ENCODE measurements at places on chromosomes 2 and 18.

GRCh38 chr2:27925766-27926472 lies 35.4 kb downstream of the BABAM2 start:
- DNase-seq, result no peak

DNA sequence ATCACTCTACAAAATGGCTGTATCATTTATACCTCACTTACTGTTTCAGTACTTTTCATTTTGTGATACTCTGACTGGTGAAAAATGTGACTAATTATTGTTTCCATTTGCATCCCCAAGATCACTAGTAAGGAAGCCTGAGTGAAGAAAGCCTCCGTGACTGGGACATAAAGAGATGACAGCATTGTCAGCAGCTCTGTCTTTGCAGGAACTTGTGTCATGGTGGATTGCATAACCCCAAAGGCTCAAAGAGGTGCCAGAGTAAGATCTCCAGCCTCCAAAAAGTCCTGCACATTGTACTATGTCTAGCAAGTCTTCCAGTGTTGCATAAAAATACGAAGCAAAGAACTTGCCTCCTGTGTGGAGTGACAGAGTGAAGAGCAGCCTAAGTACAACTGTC lies 187.5 kb upstream of the CRIM1 start:
- DNase-seq, result no peak

DNA sequence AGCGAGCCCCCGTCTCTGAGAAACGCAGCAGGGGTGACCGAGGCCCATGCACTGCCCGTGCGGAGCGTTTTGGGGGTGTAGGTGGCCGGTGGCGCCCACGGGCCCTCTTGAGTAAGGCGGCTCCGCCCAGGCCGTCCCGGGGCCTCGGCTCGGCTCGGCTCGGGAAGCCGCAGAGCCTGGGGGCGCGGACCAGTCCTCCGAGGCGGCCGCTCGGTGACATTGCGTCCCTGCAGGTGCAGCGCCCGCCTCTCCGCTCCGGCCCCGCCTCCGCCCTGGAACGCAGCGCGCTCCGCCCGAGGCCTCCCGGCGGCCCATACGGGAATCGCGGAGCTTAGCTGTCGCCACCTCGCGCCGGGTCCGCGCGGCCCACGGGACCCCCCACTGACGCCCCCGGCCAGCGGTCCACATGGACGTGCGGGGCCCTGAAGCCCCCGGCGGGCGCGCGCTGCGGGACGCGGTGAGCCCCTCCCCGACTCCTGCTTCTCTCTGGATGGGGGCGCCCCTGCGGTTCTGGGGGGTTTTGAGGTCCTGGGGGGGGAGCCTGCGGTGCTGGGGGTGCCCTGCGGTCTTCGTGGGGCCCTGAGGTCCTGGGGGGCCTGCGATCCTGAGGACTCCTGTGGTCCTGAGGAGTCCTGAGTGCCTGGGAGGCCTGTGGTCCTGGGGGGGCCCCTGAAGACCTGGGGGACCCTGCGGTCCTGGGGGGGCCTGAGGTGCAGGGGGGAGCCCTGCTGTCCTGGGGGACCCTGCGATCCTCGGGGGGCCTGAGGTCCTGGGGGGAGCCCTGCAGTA lies at the start of gene HSBP1L1:
HSBP1L1 (plus strand) TSS at position 314 of the 789 bp plus-strand sequence; CDS start at position 407, 93 bp downstream.
- no peak for DNase-seq

GRCh38 chr18:57819671-57820460 lies 16.8 kb upstream of the ATP8B1 start:
- DNase-seq, result peak; percentile 91

DNA sequence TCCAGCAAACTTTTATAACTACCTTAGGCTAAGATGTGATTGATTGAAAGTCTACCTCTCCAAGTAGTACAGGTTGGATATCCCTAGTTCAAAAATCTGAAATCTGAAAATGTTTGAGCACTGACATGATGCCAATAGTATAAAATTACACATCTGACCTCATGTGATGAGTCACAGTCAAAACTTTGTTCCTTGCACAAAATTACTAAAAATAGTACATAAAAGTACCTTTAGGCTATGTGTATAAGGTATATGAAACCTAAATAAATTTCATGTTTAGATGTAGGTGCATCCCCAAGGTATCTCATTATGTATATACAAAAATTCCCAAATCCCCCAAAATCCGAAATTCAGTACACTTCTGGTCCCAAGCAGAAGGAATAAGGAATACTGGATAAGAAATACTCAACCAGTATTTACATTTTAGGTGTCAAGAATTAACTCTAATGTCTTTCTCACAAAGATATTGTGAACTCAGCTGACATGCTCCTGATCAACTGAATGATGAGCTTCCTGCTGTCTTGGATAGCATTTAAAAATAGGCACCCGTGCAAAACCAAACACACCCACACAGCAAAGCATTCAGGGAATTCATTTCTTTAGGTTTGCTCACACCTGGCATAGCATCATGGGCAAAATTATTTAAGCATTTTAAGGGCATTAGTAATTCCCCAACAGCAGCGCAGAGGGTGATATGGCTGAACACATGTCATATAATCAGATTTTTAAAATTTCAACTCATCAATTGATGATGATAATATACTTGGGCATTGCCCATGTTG lies 497.4 kb upstream of the MEIS1 start:
- peak; percentile 6 for DNase-seq

- no peak for DNase-seq
Observed at GRCh38 chr18:13834496-13835015, 10.6 kb downstream of the MC5R start.

DNA sequence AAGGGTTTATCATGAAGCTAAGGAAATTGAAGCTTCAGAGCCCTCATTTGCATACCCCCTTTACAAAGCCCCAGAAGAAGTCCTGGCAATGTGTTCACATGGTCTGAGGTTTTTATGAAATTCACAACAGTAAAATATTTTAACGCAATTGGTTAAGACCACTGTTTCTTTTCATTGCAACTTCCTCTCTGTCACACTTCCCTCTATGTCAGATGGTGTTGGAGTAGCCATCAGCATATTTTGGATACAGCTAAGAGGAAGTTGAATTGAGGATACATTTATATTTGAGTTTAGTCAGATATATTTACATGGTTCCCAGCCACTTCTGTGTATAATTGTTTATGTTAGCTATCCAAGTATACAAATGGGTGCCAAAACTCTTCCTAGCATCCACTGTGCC lies 170.0 kb downstream of the TXNL1 start:
- no peak for DNase-seq
